ENCODE measurements at places on chromosomes 13 and 19.

GRCh38 chr13:39877134-39877533, 221.7 kb downstream of the COG6 start:
- no peak for DNase-seq

DNA sequence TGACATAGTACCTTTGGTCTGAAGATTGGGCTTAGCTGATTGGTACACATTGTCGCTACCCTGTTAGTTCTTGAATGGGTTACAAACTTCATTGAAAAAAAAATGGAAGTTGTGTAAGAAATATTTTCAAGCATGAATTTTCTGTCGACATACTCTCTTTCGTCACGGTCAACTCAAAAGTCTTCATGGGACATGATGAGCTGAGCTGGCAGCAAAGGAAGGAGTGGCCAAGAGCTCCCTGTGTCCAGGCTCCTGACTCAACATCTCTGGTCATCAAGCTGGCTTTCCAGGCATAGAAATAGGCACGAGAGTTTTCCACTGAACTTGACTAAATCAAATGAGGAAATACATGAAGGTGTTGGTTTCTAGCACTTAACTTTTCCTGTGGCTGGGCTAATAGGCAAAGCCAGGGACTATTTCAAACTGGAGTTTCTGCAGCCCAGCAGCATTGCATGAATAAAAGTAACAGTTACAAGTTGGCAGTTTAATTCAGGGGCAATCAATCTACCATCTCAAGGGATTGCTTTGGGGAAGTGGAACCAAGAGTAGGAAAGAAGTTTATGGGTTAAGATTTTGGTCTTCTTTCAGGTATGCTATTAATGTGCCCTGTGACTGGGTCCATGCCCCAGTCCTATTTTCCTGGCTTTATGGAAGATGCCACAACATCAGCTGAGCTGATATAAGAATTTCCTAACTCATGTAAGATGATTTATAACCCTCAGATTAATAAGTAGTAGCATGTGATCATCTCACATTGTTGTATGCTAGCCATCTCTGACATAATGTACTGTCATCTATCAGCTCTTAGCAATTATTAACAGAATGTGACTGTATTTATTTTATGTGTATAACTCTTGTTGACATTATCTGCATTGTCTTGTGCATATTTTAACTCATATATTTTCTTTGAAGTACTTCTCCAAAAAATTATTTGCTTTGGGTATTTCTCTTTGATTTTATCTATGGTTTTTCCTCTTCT, 385.8 kb downstream of the DLEU7 start:
- no peak for DNase-seq

- DNase-seq = no peak
These were observed 23.3 kb downstream of the EXOSC8 start for GRCh38 chr13:37023871-37024270.

DNA sequence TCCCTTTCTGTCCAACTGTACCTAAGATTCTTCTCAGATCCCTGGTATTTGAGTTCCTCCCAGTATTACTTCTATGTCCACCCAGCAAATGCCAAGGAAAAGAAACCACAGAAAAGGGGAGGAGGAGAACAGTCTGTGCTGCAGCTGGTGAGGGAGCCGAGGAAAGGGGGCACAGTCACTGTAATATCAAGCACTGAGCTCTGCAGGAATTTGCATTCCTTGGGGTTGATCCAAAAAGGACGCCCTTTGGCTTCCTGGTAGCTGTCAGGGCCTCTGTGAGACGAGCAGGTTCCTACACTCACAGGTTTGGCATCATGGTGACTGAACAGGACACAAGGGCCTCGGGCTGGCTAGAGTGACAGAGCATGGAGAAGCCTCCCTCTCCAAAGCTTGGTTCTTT, 273.4 kb downstream of the NHLRC3 start:
- DNase-seq = no peak

DNA sequence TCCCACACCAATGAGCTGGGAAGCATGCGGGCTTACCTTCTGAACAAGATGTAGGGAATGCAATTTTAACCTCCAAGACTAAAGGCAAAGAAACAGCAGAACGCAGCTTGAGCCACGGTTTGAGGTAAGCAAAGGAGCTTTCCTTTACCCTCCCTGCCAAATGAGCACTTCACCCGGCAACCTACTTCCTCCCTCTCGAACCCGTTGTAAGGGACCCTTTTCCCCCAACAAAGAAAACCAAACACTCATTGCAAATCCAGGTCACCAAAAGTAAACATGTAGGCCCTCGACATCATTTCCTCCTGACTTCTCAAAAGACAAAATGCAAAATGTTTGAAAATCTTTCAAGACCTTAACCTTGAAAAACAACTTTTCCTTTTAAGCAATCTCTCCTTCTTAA, 65.3 kb downstream of the ABCC4 start:
- DNase-seq = no peak

DNA sequence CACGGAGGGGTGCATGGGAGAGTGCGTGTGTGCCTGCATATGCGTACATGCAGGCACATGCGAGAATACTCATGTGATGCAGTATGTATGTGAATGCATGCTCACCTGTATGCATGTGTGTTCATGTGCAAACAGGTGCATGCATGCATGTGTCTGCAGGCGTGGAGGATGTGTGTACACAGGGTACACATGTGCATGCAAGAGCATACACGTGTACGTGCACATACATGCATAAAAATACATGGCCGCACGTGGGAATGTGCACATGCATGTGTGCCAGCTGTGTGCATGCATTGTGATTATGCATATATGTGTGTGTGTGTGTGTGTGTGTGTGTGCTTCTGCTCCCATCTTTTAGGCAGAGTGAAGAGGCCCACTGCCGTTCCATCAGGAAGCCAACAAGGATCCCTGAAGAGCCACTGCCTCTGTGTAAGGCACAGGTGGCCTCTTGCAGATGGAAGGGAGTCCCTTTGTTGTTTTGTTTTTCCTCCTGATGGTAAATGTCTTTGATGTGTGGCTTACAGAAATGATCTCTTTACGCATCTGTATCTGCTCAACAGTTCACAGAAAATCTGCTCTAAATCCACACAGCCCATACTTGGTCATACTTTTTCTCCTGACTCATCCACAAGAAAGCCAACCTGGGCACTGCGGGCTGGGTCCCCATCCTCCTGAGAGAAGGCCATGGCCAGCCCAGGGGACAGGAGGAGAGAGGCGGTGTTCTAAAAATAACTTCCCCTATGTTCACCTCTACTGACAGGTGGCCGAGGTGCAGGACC, 50.7 kb downstream of the KLF2 start:
- no peak for DNase-seq

DNA sequence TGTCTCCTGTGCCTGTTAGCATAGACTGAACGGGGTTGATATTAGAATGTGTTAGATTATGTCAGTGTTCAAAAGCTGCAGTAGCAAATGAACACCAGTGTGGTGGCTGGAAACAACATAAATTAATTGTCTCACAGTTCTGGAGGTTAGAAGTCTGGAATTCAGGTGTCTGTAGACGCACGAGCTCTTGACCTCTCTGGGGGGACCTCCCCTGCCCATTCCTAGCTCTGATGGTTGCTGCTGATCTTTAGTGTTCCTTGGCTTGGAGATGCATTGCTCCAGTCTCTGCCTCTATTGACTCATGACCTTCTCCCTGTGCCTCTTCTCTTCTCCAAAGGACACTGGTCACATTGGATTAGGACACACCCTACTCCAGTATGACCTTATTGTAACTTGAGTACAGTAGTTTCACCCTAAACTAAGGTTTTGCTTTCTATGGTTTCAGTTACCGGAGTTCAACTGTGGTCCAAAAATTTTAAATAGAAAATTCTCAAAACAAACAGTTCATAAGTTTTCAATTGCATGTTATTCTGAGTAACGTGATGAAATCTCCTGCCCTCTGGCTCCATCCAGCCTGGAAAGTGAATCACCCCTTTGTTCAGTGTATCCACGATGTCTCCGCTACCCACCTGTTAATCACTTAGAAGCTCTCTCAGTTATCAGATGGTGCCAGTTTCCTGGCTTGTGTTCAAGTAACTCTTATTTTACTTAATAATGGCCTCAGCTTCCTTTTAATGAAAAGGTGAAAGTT, 273.2 kb downstream of the MYO16 start:
- DNase-seq = no peak

DNA sequence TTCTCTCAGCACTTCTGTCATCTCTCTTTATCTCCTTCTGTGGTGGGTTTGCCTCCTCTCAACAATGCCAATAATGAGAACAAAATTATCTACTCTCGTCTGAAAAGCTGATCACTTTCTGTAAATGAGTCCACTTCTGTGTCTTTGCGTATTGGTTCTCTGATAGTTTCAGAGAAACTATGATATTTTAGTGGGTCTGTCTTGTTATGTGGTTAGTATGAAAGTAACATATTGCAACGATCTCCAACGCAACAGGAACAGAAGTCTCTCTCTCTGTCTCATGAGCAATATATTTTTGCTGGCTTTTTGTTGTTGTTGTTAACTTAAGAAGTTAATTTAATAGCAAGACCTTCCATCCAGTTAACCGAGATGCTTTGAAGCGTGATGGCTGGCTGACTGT, 47.8 kb upstream of the SLITRK6 start:
- DNase-seq = no peak

DNA sequence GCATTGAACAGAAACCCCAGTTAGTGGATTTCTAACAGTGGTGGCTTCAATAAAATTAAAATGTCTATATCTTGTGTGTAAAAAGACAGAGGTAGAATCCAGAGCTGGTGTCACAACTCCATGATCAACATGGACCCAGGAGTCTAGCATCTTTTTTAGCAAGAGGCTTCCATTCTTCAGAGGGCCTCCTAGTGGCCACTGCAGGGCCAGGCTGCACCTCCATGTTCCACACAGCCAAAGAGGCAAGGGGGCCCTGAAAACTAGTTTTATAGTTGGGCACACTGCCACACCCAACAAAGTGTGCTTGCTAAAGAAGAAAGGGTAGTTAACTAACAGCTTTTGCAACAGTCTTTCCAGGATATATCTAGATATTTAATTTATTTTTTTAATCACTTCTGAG, 12.9 kb downstream of the N4BP2L1 start:
- DNase-seq = no peak
